ENCODE measurements at places on chromosomes 1 and 21.

DNA sequence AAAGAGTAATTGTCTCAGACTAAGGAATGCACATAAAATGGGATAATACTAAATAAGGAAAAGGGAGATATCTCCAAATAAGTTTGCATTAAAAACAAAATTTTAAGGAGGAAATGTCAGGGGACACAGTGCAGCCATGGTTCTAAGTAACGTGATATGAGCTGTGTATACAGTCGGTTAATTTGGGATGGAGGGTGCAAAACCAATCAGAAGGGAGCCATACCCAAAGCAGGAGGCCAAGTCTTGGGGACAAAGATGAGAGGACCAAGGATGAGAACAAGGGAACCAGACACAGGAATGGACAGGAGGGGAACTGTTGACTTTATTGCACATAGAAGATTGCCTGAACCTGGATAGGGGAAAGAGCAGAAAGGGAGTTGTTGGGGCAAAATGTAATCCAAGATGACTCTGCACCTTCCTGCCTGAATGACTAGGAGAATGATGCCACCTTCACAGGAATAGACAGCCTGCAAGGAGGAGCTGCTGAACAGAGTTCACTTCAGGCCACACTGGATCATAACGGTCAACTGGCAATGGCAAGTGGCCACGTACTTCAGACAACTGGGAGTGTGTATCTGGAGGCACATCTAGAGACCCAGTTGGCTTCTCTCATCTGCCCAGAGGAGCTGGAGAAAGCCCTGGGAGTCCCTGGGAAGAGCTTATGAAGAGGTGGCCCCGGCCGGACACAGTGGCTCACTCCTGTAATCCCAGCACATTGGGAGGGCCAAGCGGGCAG, 22.0 kb upstream of the BOLA1 start:
- DNase-seq, result no peak

DNA sequence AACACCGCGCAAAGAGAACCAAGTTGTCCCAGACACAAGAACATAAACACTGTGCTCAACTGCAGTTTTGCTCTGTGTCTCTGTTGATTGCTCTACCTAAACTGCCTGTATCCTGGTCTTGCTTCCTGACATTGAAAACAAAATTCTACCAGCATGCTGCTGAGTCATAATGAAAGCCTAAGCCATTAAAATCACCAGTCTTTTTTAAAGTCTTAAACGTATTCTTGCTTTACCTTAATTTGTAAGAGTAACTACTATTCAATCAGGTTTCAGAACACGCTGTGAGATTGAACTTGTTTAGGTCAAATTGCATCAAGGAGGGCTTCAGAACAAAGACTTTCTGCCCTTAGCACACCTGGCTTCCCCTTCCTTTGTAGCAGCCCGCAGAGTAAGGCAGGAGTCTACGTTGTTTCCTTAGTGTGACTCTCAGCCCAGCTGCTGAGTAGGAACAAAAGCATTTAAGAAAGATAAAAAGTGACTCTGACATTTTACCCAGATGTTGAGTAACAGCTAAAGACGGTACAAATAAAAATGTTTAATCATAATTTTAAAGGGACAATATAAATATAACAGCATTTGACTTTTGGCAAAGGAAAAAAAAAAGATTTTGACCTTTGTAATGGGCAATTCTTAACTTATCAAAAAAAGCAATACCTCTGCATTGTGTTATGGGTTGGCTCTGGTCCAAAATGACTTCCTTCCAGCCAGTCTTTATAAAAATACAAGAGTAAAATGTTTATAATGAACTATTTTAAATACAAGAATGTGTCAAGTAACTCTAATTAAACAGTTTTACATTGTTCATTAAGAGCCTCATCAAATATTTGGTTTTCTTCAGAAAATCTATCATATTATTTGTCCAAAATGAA, 186.9 kb upstream of the ADGRL4 start:
- no peak for DNase-seq

DNA sequence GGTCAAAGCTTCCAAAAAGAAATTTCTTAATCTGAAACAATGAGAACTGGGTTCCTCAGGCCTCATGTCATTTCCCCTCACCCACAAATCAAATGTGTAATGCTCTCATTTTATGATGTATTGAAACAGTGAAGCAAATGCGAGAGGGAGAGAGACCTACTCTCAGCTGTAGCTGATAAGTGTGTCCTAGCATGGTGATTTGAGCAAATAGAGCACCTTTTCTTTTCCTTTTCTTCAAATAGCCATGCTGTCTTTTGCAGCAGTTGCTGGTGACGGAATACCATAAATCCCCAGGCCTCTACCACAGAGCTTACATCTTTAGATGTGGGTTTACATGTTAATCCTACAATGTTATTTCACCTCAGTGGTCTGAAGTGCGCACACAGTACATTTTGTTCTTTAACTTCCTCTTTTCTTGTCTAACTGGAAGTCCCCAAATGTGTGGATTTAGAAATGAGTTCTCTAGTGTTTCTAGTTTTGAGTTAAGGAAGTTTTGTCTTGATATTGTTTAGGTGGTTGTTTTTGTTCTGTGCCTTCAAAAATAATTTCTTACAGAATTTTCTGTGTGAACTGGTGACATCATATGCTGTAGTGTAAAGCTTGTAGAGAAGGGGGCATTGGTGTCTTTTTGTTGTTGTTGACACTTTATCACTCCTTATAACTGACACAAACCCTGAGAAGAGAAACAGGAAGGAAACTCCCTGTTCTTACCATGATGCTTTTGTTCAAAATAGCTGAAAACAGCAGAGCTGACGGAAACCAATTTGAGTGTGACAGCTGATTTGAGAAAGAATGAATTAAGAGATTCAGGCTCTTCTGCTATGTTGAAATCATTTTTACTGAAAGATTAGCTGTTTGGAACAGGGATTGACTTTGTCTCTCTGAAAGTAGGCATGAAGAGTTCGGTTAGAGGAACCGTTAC, 12.2 kb downstream of the SMAP2 start:
- DNase-seq, result peak; percentile 81

- DNase-seq, result no peak
Measured at GRCh38 chr21:35041881-35042280, 7.2 kb downstream of the RUNX1 start.

DNA sequence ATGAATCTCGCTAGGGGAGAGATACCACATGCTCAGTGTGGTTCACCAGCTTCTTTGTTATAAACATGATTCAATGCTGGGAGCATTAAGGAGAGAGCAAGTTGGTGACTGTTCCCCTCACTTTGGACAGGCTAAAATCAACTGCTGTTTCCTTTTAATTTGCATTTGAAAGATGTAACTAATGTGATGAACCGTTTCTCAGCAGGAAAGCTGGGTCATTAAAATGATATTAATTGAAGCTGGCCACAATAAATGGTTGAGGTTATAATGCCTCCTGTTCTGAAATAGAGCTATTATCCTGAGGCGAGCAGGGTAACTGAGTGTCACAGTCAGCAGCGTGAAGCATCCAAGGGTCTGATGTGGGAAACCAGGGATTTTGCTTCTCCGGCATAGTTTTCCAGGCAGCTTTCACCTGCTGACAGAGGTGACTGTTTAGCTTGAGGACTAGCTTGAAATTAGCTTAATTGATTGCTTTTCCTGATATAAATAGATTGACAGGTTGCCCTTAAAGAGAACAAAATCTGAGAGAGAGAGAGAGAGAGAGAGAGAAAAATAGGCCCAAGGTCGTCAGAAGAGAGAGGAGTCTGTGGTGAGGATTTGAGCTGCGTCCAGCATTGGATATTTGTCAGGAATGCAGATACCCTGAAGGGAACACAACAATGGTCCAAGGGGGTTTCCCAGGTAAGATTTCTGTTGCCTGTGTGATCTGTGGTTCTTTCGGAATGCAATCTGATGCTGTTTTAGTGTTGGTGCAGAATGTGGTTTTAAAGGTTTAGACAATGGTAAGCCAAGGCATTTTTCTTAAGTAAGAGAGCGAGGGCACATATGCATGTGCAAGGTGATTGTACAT, 209.7 kb downstream of the PATJ start:
- DNase-seq, result no peak

DNA sequence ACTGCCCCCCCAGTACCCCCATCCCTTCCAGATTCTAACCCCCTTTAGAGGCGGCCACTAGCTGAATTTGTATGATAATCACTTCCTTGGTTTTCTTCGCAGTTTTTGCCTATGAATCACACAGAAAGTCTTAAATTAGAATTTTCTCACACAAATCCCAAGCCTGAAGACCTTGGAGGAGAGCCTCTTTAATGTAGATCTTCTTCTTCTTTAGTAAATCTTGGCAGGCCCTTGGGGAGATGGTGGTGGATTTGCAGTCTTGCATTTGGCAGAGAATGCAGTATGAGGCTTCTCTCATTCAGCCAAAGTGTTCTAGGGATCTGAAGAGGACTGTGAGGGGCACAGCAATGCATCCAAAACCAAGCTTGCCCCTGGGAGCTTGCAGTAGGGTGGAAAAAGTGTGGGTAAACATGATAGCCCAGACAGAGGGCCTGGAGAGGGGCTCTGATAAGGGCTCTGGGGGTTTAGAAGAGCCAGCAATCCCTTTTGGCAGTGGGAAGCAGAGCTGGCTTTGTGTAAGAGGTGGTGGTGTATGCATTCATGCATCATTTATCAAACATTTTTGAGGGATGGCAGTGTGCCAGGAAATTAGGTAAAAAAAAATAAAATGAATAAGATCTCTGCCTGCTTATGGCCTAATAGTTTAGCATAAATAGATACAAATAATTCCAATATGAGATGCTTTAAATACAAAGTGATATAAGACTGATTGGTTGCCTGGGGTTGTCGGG, 7.7 kb upstream of the CDC42 start:
- no peak for DNase-seq

Measured in CD4-positive, alpha-beta T cell treated with Interferon gamma for 1 hour (primary cell).